Stimulated activated CD8-positive, alpha-beta memory T cell treated with anti-CD3 and anti-CD28 coated beads, Interleukin-4, amount 100 ng/mL, for 48 hours (primary cell): ENCODE measurements at places on chromosomes 13 and 19.
A peak's percentile ranks its signal among the peaks of the same experiment; 100 is the strongest.

DNA sequence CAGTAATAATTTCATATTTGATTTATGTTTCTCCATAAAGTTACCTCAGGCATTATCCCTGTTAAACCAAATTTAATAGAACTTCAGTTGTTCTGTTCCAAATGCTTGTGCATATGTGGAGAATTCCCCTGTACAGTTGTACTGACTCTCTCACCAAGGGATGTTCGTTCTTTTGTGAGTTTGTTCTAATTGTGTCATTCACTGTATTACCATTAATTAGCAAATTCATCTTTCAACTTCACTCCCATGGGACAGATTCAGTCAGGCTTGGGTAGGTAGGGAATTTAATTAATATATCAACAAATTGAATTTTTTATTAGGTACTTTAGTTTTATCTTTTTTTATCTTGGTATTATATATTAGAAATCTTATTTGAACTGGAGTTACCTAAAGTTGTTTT is 265.4 kb downstream of the DCT start:
- DNase-seq, result no peak

DNA sequence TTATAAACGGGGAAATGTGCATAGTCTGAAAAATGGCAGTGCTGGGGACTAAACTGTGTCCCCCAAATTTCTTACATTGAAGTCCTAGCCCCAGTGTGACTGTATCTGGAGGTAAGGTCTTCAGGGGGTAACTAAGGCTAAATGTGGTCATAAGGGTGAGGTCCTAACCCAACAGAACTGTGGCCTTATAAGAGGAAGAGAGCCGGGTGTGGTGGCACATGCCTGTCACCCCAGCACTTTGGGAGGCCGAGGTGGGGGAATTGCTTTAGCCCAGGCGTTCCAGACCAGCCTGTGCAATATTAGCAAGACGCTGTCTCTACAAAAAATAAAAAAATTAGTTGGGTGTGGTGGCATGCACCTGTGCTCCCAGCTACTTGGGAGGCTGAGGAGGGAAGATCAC is 17.8 kb downstream of the PROZ start:
- DNase-seq, result peak; percentile 51

GRCh38 chr19:2207991-2208860 is 27.9 kb downstream of the PLEKHJ1 start:
- DNase-seq, result peak; percentile 58

DNA sequence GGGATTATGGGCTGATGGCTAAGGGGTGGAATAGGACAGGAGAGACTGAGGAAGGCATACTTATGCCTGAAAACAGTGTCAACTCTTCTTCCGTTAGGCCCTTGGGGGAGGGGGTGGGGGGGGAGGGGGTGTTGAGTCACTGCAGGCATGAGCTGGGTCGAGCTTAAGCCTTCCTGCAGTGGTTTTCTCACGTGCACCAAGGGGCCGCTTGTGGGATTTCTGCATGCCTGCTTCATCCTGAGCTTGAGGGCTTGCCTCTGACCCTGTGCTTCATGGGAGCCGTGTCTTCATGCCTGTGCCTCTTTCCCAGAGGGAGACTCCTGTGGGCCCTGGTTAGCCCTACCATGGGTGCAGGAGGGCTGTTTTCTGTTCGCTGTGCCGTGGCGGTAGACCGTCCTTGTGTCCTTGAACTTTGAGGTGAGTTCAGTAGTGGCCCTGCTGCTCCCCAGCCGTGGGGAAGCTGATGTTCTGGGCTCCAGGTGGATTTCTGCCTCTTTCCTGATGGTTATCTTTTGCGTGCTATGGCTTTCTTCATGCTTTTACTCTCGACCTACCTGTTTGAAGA is 186.1 kb downstream of the PCCA start:
- DNase-seq, result no peak

GRCh38 chr19:32824191-32824751 is 45.3 kb downstream of the SLC7A9 start:
- no peak for DNase-seq

DNA sequence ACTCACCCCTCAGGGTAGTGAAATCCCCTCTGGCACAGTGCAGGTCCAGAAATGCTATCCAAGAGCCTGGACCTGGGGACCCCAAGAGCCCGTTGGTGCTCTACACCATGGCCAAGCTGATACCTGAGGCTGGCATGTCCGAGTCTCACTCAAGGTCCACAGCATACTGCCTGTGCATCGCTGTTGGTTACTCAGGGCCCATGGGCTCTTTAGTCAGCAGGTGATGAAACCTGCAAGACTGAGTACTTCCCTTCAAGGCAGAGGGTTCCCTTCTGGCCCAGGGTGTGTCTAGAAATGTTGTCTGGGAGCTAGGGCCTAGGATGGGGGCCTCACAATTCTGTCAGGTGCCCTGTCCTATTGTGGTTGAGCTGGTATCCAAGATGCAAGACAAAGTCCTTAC is 19.6 kb upstream of the KBTBD7 start:
- no peak for DNase-seq

GRCh38 chr19:2199215-2199614 is 35.5 kb downstream of the DOT1L start:
- no peak for DNase-seq

DNA sequence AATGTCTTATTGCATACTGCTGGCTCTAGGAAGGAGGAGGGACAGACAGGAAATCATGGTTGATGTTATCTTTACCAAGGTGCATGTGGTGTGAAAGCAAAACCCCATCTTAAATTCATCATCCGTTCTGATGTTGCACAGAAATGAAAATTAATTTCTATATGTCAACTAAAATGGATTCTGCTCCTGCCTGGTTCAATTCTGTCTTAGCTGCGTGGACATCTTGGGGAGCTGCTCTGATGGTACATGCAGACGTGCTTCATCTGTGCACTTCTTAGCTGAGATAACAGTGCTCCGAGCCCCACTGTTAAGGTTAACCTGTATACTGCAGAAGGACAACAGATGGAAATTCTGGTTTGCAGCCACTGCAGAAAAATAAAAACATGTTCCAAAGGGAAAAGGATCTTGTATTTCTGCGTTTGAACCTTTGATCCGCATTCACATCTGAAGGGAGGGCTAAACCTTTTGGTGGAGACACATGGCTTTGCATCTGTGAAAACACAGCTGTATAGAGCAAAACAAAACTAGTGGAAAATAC is 155.6 kb downstream of the TM9SF2 start:
- DNase-seq, result peak; percentile 28

- peak; percentile 63 for DNase-seq
Observed at GRCh38 chr13:75312884-75313520, 169.0 kb downstream of the TBC1D4 start.

GRCh38 chr13:76533251-76533650 is 353.0 kb downstream of the KCTD12 start:
- DNase-seq, result no peak

DNA sequence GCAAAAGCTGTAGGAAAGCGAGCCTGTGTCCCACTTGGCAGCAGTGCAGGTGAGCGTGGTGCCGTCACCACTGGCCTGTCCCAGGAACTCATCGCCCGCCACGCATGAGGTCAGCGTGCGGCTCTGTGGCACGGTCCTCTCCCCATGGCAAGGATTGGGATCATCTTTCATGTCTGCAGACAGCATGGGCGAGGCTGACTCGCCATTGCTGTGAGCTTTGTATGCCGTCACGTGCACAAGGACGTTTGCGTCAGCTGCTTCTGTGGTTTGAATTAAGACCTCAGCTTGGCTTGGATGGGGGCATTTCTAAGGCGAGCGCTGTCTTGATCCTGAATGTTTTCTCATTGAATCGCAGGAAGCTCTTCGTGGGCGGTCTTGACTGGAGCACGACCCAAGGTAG is 9.8 kb downstream of the DAZAP1 start:
- no peak for DNase-seq

DNA sequence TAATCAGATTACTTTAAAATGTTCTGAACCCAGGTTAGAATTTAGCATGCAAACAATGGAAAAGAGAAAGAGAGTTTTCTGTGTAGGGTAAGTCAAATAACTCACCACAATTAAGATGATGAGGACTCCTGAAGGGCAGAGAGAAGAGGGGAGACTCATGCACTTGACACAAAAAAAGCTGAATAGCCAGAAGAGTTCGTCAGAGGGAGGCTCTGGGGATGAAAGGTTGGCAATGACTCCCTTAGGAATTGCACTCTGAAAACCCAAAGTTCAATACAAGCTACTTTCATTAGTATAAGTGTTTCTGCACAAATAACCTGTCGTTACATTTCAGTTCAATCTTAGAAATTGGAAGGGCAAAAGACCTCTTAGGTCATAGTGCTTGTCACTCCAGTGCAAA is 434.4 kb upstream of the PCDH9 start:
- no peak for DNase-seq

GRCh38 chr19:10191347-10191746 is 3.4 kb downstream of the DNMT1 start:
- DNase-seq, result no peak

DNA sequence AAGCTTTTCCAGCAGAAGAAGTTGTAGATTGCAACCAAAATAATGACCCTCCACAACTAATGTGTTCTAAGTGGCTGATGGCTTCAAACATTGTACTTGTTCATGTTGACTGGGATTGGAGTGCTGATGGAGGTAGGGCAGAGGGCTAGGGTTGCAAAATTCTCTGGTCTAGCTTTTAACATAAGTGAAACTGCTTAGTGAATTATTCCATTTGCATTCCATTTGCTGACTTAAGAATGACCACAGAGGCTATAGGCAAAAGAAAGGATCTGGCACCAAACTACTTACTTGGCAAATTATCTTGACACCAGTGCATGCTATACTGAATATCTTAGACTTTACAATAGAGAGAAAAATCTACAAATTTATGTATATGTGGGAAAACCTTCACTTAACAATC is 287.0 kb downstream of the FGF9 start:
- DNase-seq, result no peak

GRCh38 chr13:89740994-89741685 is 1606.3 kb upstream of the MIR17HG start:
- no peak for DNase-seq

- no peak for DNase-seq
Observed at GRCh38 chr19:41324231-41324702, 14.3 kb downstream of the CCDC97 start.

DNA sequence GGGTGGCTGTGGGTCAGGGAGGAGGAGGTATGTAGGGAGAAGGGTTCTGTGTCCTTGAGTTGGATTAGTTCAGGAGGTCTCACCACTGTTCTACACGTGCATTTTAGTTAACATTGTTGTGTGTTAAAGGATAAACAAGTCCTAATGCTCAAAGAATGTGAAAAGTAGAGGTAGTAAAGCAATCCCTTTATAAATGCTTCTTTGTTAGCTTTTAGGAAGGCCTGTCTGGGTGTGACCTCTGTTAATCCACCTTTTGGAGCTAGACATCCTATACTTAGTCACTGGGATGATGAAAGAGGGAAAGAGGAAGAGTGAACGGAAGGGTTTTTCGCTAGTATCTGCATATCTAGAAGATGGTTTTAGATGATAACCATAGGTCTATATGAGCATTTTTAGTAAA is 42.2 kb upstream of the FLT1 start:
- DNase-seq, result no peak

GRCh38 chr19:14943601-14944000 is 2.3 kb downstream of the OR7C2 start:
- DNase-seq, result no peak

DNA sequence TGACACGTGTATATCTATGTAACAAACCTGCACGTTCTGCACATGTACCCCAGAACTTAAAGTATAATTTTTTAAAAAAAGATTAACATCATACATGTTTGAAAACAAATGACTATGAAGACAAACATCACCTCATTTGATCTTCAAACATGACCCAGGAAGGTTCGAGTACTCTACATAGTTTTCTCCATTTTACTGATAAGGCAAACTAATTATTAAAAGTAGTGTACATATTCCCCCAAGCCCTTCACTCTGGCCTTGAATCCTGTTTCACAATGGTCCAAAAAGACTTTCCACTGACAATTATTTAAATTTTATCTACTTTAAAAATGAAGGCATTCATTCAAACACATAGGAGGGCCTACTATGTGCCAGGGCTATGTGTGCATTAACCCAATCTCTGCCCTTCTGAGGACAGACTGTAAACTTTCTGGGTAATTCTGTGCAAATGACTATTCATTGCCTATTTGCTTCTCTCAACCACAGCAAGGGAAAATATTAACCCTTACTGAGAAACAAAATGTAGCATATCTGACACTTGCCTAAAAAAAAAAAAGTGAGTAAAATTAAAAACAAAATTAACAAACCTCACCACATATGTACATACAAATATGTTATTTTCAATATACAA is 22.1 kb downstream of the ATP7B start:
- DNase-seq, result no peak

DNA sequence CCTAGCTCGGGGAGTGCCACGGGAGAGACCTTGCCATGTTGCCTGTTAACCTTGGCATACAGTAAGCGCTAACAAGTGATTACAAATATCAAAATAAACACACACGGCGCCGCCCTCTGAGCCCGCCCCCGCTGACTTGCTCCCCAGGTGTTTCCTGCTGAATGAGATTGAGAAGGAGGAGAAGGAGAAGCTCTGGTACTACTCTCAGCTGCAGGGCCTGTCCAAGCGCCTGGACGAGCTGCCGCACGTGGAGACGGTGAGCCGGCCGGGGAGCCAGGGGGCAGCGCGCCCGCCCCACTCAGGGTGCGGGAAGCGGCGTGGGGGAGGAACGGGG is 5.0 kb downstream of the APC2 start:
- DNase-seq, result no peak

GRCh38 chr13:37475966-37476365 is 122.6 kb downstream of the POSTN start:
- no peak for DNase-seq

- DNase-seq, result no peak
Observed at GRCh38 chr19:45200568-45200967, 22.0 kb downstream of the BLOC1S3 start.

DNA sequence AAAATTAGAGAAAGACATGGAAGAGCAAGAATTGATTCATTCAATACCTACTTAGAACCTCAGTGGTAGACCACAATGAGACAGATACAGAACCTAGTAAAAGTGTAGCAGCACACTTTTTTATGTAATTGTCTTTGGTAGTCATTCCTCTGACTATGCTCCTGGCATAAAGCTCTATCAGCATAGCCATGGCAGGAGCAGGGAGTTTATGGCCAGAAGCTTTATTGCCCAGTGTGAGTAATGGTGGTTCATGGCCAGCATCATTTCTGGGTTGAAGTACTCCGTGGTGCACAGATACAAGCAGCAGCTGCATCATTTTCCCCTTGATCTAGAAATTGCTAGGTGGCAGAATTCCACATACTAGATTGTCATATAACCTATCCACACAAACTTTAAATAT is 352.6 kb downstream of the TBC1D4 start:
- no peak for DNase-seq

DNA sequence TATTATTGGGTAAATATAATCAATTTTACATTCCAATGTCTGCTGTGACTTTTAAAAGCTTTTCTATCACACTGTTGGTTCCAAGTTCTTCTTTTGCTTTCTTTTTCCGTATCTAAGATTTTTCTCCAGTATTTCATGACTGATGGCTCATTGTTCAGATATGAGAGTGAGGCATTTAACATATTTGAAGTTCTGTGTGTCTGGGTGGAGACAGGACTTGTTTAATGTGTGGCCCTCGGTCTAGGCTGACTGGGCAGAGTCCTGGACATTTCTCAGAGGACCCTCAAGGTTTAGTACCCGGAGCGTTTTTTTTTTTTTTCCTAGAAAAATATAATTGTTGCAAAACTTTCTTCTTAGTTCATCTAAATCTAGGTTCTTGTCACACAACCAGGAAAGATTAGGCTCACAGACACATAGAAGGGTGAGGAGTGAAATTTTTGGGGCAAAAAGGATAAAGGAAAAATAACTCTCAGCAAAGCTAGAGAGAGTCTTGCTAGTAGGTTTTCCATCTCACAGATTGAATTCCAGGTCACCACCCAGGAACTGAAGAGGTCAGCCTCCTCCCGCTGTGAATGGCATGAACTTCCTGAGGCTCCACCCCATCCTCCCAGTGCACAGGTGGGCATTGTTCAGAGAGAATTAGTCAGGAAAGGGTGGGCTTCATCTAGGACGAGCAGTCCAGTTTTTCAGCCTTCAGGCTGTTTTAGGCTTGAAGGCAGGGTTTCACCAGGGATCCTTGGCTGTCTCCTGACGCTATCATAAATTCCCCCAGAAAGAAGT is 1002.4 kb upstream of the PCDH9 start:
- no peak for DNase-seq
